ENCODE measurements at places on chromosomes 5 and 9. TPM values are rescaled to one million over a fixed set of nuclear protein-coding genes. Genes with fewer than 3 reads are reported as not detected.

Gene DMRT3
- polyA plus RNA-seq, result not detected

DNA sequence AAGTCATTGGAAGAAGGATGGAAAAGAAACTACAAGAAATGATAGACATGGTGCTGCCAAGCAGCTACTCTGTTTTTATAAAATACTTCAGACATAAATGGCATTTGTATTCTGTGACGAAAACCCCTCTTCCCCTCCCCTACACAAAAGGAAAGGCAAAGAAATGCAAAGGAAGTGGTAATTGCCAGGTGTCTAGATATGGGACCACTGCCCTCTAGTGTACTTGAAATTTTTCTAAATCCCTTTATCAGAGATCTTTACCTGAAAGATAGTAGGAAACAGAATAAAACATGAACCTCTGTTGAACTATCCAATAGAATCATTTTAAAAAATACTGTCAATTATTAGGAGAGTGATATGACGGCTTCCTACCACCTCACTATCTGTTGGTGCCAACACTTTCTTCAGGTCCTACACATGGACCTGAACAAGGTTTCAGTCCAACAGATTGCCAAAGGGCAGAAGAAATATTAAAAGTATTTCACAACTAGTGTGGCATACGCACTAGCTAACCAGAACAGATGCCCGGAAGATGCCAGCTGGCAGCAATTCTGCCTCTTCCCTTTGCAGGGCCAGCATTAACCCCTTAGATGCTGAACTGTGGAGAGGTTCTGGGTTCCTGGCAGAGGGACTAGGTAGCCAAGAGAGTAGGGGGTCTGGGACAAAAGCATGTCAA is 104.1 kb downstream of the TSSK1B start:
- no peaks in the 10 kb centered on the region for H3K36me3 ChIP-seq
- H3K27me3 ChIP-seq, result no peaks in the 10 kb centered on the region
- no peak overlapping the region for H3K4me3 ChIP-seq

DNA sequence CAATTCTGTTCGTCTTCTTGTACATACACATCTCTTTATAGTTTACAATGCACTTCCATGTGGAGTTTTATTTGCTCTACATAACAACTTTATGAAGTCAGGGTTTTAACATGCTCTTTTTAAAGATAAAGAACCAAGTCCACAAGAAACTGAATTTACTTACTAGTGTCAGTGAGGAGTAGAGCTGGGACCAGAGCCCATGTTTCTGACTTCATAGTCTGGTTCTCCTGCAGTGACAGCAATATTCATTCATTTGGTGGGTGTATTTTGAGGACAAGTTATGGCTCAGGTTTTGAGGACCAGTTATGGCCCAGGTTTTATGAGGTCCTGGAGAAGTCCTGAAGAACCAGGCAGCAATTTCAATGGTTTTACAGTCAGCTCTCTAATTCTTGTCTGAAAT is 481.9 kb upstream of the TNC start:
- no peak overlapping the region for H3K4me3 ChIP-seq
- DNase-seq, result no peak
- no peaks in the 10 kb centered on the region for H3K4me1 ChIP-seq
- H3K27ac ChIP-seq, result no peak overlapping the region
- H3K36me3 ChIP-seq, result no peaks in the 10 kb centered on the region

- H3K27ac ChIP-seq, result no peak overlapping the region
- DNase-seq, result no peak
- no peaks in the 10 kb centered on the region for H3K36me3 ChIP-seq
Observed at GRCh38 chr5:92050970-92051369, 667.9 kb upstream of the ARRDC3 start.

- H3K36me3 ChIP-seq, result no peaks in the 10 kb centered on the region
- H3K4me3 ChIP-seq, result no peak overlapping the region
- H3K4me1 ChIP-seq, result peaks cover 19% of the 10 kb centered on the region
- H3K27ac ChIP-seq, result no peak overlapping the region
- H3K27me3 ChIP-seq, result no peaks in the 10 kb centered on the region
- no peak for DNase-seq
Observed at GRCh38 chr9:107935931-107936330, 446.4 kb upstream of the KLF4 start.

Gene GRM6
- polyA plus RNA-seq, result 0.70 TPM

GRCh38 chr9:92501671-92502393 is 19.5 kb upstream of the ASPN start:
- DNase-seq, result peak; percentile 50
- H3K36me3 ChIP-seq, result no peaks in the 10 kb centered on the region
- no peak overlapping the region for H3K27ac ChIP-seq
- no peaks in the 10 kb centered on the region for H3K4me1 ChIP-seq
- H3K4me3 ChIP-seq, result no peak overlapping the region

GRCh38 chr9:112774006-112774996 is 23.7 kb downstream of the SNX30 start:
- H3K36me3 ChIP-seq, result peaks cover 7% of the 10 kb centered on the region
- no peak for DNase-seq
- H3K27me3 ChIP-seq, result no peaks in the 10 kb centered on the region

Gene DBH
- 0.66 TPM for polyA plus RNA-seq

Gene FBP1
- 259 TPM for polyA plus RNA-seq

DNA sequence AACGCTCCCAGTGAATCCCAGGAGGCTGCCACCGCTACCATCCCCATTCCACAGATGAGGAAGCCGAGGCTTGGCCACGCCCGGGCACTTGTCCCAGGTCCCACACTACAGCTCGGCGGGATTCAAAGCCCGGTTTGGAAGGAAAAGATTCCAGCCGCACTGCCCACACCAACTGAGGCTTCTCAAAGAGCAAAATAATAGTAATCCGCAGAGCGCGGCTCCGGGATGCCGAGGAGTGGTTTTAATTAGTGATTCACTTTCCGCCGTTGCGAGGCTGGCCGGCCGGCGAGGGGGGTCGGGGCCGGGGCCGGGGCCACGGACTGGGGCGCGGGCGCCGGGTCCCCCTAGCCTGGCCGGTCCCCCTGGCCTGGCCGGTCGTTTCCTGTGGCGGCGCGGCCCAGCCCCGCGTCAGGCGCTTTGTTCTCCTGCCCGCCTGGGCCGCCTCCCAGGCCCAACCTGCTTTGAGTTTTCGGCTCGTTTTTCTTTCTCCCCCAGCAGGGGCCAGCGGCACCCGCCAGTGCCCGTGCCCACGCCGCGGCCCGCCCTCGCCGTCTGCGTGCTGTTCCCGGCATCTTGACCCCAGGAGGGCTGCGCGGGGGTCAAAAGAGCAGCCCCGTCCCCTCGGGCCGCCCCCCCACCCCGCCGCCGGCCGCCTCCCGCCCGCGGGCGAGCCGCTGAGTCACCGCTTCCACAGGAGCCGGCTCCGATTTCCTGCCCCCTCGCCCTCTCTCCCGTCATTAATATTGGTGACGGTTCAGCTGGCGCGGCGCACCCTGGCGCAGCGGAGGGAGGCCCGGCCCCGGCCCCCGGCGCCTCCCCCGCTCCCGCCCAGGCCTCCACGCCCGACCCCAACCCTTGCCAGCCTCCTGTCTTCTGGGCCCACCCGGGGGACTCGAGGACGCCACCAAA is 31.2 kb downstream of the FGF18 start:
- peak; percentile 62 for DNase-seq
- no peaks in the 10 kb centered on the region for H3K36me3 ChIP-seq
- H3K4me1 ChIP-seq, result peaks cover 18% of the 10 kb centered on the region
- no peak overlapping the region for H3K27ac ChIP-seq

Gene PFN3
- not detected for polyA plus RNA-seq

Gene MLANA
- 0.54 TPM for polyA plus RNA-seq

Gene LCNL1
- 0.09 TPM for polyA plus RNA-seq

GRCh38 chr9:134083451-134083850 is 15.6 kb upstream of the BRD3 start:
- no peak for DNase-seq
- no peak overlapping the region for H3K4me3 ChIP-seq
- H3K27ac ChIP-seq, result no peak overlapping the region
- no peaks in the 10 kb centered on the region for H3K4me1 ChIP-seq
- H3K27me3 ChIP-seq, result peaks cover 2% of the 10 kb centered on the region

Data from large intestine (tissue), 12 donors.